ENCODE measurements at places on chromosomes 3 and 15. TPM values are rescaled to one million over a fixed set of nuclear protein-coding genes. Genes with fewer than 3 reads are reported as not detected.

GRCh38 chr15:101148166-101148880 is 103.5 kb downstream of the CHSY1 start:
- DNase-seq: no peak

PTPRG gene
- 7.4 TPM for total RNA-seq

- DNase-seq: no peak
Observed at GRCh38 chr15:93278006-93278405, 189.0 kb upstream of the RGMA start.

- no peak for DNase-seq
Observed at GRCh38 chr15:33131552-33132232, 62.8 kb downstream of the FMN1 start.

DNA sequence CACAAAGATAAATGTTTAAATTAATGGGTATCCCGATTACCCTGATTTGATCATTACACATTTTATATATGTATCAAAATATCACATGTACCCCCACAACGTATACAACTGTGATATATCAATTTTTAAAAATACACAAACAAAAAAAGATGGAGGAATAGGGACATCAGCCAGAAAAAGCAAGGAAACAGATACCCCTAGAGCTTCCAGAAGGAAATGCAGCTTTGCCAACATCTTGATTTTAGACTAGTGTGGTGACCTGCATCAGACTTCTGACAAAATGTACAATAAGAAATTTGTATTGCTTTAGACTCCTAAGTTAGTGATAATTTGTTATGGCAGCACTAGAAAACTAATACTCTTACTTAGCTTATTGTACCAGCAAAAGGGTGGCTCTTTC is 483.8 kb downstream of the TUSC7 start:
- no peak for DNase-seq

- no peak for DNase-seq
Observed at GRCh38 chr3:66386925-66387650, 113.7 kb downstream of the LRIG1 start.

GRCh38 chr15:44811337-44811736 is 75.0 kb downstream of the TRIM69 start:
- no peak for DNase-seq

- DNase-seq: no peak
Observed at GRCh38 chr3:124556636-124557035, 173.6 kb upstream of the UMPS start.

ARGFX gene
- total RNA-seq: not detected

- no peak for DNase-seq
Observed at GRCh38 chr3:51751287-51751686, 27.8 kb downstream of the IQCF6 start.

GRCh38 chr3:25663869-25664811 is 567 bp downstream of the TOP2B start:
- peak; percentile 50 for DNase-seq

DNA sequence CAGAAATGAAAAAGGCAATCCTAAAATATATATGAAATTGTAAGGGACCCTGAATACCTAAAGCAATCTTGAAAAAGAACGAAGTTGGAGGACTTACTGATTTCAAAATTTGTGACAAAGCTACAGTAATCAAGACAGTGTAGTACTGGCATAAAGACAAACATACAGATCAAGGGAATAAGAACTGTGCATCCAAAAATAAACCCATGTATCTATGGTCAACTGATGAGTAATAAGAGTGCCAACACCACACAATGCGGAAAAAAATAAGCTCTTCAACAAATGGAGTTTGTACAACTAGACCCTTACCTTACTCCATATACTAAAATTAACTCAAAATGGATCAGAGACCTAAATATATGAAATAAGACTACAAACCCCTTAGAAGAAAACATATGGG is 29.6 kb downstream of the GSK3B start:
- no peak for DNase-seq

TRH gene
- not detected for total RNA-seq

DNA sequence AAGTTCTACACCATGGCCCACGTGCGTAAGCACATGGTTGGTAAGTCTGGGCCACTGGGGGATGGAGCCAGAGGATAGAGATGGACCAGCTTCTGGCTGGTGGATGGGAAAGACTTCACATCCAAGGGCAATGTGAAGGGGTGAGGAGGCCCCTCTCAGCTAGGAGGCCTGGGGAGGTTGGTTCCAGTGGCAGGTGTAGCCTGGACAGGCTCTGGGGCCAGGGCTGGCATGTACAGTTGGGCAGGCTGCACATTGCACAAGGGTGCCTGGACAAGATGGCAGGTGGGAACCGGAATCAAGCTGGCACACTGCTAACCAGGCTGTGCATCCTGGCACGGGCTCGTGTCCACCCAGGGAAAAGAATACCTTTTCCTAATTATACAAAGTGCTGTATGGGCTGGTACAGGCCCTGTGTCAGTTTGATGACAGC is 8.1 kb downstream of the ZBTB47 start:
- DNase-seq: no peak

DNA sequence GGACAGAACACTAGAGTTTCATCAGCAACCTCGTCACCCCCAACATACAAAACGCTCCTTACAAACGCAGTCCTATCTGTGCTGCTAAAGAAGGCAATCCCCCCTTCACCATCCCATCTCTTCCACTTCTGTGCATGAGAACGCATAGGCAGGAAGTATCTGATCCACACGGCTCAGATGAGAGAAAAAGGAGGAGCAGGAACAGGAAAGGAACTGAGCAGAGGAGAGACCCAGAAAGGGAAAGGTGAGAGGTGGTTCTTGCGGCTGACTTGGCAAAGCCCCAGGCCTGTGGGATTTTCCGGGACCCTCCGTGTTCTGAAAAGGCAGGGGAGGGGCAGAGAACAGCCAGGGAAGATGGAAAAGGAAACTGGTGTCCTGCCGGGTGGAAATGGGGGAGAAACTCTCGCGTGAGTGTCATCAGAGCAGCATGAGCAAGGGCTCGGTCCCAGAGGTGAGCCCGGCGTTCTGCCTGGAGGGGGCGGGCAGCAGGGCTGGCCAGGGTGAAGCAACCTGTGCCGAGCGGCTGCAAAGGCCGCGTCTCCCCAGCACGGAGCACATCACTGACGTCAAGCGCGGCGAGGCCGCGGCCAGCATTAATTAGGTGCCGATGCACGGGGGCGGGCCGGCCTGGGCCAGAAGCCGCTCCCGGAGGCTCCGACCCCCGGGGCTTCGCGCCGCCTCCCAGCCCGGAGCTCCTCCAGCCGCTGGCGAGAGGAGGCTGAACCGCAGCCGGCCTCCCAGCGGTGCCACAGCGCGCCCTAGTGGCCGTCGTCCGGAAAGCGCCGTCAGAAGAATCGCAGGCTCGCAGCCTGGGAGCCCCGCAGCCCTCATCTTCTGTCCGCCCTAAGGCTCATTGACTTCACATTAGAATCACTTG is 35.8 kb downstream of the CPN2 start:
- DNase-seq: peak; percentile 95

DNA sequence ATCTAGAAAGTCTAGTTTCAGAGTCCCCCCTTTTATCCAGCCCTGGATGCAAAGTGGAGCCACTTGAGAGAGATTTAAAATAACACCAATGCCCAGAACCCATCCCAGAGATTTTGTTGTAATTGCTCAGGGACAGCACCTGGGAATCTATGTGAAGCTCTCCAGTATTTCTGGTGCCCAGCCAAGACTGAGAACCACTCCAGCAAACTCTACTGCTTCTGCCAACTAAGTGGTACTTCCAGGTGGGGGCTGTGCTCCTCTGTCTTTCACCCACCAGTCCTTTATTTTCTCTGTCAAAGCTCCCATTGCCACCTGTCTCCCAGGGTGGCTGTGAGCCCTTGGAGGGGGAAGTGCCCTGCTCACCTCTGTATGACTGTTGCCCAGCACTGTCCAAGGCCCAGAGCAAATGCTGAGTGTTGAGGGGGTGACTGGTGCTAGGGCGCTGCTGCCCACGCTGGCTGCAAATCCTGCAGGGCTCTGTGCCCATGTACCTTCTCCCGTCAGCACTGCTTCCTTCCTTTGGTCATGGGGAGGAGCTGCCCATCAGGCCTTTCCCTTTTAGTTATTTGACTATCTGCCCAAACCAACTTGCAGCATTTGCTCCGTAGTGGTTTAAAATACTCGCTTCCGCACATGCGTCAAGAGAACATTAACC is 9.4 kb downstream of the CLSTN2 start:
- no peak for DNase-seq

DNA sequence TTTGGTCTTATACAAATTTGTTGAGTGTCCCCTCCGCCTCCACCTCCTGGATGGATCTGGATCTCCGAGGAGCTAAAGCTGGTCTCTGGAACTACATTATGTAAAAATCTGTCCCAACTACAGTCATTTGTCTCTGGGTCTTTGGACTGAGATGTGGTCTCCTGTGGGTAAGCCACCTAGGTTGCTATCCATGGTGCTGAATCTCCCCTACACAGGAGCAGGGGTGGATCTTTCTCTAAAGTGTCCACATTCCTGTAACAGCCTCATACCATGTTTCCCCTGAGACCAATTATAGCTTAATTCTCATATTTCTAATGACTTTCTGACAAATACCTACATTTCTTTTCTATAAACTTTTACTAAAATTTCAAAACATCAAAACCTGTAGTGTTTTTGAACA is 625.8 kb downstream of the TAFA4 start:
- peak; percentile 9 for DNase-seq

SCN11A gene
- 0.03 TPM for total RNA-seq

GYG1 gene
- total RNA-seq: 63.3 TPM

GRCh38 chr3:174206607-174207192 is 652.4 kb upstream of the NAALADL2 start:
- DNase-seq: no peak

GRCh38 chr3:31166249-31166885 is 271.9 kb upstream of the GADL1 start:
- peak; percentile 31 for DNase-seq

LMCD1 gene
- 28.6 TPM for total RNA-seq

KLF15 gene
- not detected for total RNA-seq

- no peak for DNase-seq
Observed at GRCh38 chr3:70829092-70829491, 516.7 kb upstream of the MDFIC2 start.
